Right ventricle myocardium inferior (tissue), 1 donor: ENCODE measurements at places on chromosomes 16 and 17. TPM values are rescaled to one million over a fixed set of nuclear protein-coding genes. Genes with fewer than 3 reads are reported as not detected.

CDH1 gene
- not detected for total RNA-seq

HS3ST3A1 gene
- 0.57 TPM for total RNA-seq

TIMM22 gene
- total RNA-seq = 17.3 TPM

KRT36 gene
- not detected for total RNA-seq

CES1 gene
- total RNA-seq = 52.2 TPM

C17orf78 gene
- not detected for total RNA-seq

SARM1 gene
- 6.2 TPM for total RNA-seq
